Activated T-cell treated with anti-CD3 and anti-CD28 coated beads for 4 hours (primary cell): ENCODE measurements at places on chromosomes 2 and 18.

GRCh38 chr2:216880509-216881184 lies 20.8 kb upstream of the TNP1 start:
- DNase-seq = no peak

- no peak for DNase-seq
Measured at GRCh38 chr2:63192169-63192888, 141.7 kb downstream of the OTX1 start.

GRCh38 chr2:119483395-119483753 lies 40.9 kb downstream of the SCTR start:
- DNase-seq = no peak

DNA sequence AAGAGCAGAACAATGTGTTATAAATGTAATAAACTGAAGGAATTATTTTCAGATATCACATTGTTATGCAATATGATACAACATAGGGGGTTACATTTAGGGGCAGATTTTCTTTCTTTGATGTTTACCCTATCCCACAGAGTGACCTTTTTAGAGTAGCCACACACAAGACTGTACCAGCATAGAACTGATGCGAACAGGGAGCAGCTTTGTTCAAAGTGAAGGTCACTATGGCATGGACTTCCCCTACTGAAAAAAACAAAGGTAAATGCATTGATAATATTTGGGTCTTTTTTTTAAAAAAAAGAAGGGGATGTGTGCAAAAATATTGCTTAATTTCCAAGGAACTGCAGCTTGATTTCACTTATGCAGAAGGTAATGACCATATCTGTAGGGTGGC lies 1354.9 kb downstream of the SUCLG1 start:
- DNase-seq = no peak

GRCh38 chr2:189829102-189829833 lies 45.0 kb downstream of the PMS1 start:
- DNase-seq = no peak

GRCh38 chr2:210515911-210516310 lies 39.4 kb upstream of the LANCL1 start:
- no peak for DNase-seq

DNA sequence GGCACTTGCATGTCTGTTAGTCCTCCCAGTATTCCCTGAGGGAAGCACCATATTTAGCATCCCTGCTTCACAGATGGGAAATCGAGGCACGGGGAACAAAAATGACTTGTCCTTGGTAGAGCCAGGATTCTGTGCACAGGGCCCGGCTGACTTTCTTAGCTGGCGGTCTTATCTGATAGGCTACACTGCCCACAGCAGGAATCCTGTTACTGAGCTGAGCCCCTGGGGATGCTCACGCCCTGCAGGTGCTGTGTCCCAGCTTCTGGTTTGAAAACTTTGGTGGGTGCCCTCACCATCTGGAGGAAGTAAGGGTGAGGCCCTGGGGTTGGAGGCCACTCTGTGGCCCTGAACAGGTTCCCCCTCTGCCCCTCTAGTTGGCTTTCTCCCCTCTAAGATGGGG lies 68.4 kb upstream of the MCFD2 start:
- no peak for DNase-seq

GRCh38 chr2:50649626-50650402 lies 382.1 kb downstream of the NRXN1 start:
- DNase-seq = no peak

GRCh38 chr18:62717169-62717924 lies 2.0 kb downstream of the PHLPP1 start:
- DNase-seq = peak; percentile 14

DNA sequence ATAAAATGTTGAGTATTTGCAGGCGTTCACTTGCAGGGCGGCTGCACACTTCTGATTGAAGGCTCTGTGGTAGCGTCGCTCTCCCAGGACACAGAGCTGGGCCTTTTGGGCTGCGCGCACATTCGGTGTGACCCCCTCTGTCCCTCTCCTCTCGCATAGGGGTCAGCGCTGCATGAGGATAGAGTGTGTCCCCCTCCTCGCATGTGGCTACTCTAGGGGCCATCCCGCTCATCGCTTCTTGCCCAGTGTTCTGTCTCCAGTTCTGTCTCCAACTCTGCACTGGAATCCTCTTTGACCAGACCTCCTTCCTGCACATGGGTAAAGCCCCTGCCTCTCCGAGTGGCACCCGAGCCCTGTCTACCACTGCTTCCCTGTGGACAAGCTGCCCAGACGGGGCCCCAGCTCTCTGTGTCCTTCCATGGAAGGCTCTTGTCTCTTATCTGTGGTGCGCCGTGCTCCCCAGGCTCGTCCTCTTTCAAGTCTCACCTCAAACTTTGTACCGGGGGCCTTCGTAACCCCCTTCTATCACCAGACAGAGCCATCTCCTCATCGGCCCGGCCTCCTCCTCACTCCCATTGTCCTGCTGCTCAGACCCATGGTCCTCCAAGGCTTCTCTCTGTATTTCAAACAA lies 278.0 kb upstream of the HDAC4 start:
- DNase-seq = no peak

DNA sequence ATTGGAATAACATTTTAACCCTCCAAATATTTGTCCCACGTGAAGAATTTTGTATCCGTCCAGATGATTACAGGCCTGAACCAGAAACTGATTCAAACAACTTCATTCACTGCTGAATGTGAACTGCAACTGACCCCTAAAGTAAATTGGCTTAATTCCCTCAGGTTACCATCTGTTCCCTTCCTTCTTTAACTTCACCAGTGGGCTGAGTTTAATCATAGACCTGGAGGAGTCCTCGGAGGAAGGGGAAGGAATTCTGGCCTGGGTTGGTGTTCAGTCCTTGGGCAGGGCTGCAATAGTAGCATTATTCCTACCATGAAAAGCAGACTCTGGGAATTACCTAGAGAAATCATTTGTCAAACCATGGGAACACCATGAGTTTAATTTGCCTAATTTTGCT lies 207.4 kb downstream of the TMEM247 start:
- no peak for DNase-seq

DNA sequence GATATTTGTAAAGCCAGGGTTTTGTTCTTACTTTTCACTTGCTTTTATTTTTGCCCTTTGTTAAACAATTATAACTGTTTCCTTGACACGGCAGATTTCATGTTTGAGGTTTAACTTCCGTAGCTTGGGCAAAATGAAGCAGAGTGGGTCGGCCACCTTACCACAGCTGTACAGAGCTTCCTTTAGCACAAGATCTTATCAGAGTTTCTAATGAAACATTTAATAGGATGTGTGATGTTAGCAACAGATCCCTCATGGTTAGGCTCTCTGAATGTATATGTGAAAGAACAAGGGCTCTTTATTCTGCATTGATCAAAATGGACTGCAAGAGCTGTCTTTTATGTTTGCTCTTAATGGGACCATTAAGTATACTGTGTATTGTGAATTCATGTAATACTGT lies 22.3 kb downstream of the RNF125 start:
- DNase-seq = no peak

DNA sequence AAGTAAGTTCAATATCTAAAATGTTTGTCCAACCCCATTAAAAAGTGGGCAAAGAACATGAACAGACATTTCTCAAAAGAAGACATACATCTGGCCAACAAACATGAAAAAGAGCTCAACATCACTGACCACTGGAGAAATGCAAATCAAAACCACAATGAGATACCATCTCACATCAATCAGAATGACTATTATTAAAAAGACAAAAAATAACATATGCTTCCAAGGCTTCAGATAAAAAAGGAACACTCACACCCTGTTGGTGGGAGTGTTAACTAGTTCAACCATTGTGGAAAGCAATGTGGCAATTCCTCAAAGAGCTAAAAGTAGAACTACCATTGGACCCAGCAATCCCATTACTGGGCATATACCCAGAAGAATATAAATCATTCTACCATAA lies 931.1 kb downstream of the LRP1B start:
- DNase-seq = no peak

GRCh38 chr2:27191070-27191829 lies 20.6 kb upstream of the ATRAID start:
- peak; percentile 20 for DNase-seq

- no peak for DNase-seq
Measured at GRCh38 chr2:62423235-62423634, 82.8 kb downstream of the TMEM17 start.

DNA sequence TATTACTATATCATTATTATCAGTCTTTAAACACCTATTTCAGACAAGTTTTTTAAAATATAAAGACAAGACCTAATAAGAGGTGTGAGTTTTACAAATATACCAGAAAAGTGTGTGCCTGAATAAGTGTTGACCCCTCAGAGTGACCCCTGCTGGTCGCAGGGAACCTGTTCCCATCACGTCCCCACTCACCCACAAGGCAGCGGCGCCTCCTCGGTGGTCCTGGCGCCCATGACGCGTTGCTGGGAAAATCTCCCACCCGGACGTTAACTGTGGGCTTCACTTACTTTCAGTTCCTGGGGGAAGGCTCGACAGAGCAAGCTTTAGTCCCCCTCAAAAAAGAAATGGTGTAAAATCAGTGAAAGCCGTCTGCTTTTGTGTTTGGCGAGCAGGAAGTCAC lies 93.5 kb downstream of the TMEM18 start:
- DNase-seq = no peak

GRCh38 chr18:37714691-37715090 lies 149.1 kb upstream of the CELF4 start:
- no peak for DNase-seq

DNA sequence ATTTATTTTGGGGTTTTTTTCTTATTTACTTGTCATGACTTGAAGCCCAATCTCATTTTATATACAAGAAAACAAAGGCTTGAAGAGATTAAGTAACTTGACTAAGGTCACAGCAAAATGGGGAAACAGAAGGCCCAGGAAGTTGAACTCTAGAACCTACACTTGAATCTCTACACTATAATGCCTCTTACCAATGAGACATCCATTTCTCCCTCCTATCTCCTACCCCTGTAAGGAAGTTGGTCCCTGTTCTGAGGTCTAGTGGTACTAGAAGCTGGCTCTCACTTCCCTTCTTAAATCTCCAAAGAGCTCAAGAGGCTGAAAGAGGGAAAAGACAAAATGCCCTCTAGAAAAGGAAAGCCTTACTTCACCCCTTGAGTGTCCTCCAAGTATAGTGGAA lies 25.5 kb upstream of the IHH start:
- no peak for DNase-seq

DNA sequence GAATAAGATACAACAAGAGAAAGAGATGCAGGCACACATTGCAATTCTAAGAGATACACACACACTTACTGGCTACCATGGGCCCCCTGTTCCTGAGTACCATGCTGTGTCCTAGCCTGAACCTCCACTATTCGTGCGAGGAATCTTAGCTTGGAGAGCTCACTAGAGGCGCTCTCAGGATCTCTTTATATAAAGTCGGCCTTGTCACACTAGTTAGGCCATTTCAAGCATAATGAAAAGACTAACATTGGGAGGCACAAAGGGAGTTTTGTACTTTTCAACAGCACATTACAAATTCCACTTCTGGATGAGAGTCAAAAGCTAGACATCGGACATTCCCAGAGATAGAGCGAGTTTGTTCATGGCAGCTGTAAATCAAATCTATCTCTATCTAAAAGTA lies 365.2 kb downstream of the DSEL start:
- DNase-seq = no peak

- no peak for DNase-seq
Measured at GRCh38 chr2:182713601-182714000, 2.5 kb upstream of the DNAJC10 start.

GRCh38 chr18:35050705-35051195 lies 9.5 kb downstream of the MAPRE2 start:
- no peak for DNase-seq

DNA sequence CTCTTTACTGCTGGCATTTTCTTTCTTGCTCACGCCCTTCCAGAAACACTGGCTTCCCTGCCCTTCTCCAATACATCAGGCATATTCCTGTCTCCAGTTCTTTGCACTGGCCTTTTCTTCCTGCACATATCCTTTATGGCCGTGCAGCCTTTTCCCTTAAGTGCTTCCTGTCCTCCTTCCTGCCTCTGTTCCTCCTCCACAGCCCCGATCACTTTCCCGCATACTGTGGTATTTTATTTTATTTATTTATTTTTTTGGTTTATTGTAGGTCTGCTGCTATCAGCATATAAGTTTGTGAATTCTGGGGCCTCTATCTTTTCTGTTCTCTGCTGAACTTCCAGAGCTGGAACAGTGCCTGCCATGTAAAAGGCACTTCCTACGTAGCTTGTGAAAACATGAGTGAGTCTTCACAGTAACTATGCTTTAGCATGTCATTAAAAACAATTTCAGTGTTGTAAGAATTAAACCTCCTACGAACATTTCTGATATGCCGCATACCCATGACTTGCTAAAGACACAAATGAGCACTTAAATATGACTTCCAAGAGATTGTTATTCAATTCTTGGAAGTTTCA lies 289.1 kb downstream of the TRIB2 start:
- DNase-seq = no peak

DNA sequence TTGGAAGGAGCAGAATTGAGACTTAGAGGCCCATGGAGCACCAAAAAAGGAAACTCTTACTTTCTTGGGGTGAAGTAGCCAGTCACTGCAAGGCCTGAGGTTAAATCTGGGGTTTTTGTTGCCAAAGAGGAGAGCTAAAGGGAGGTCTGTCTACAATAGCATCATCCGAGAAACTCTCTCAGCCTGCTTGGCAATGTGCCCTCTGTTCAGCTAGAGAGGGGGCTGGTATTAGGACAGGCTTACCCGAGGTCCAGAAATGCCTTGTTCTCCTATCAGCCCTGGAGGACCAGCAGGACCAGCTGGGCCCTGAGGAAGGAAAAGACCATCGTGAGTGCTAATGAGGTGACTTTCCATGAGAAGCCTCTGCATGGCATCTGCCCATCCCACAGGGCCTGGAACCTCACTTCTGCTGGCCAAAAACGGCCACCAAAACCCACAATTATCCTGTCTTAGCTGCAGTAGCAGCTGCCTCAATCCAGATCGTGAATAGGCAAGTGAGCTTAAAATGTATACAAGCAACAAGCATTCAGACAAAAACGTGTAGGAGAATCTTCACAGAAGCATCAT lies 61.6 kb downstream of the COL6A3 start:
- no peak for DNase-seq

- DNase-seq = no peak
Measured at GRCh38 chr2:68283419-68283812, 31.1 kb upstream of the PPP3R1 start.

DNA sequence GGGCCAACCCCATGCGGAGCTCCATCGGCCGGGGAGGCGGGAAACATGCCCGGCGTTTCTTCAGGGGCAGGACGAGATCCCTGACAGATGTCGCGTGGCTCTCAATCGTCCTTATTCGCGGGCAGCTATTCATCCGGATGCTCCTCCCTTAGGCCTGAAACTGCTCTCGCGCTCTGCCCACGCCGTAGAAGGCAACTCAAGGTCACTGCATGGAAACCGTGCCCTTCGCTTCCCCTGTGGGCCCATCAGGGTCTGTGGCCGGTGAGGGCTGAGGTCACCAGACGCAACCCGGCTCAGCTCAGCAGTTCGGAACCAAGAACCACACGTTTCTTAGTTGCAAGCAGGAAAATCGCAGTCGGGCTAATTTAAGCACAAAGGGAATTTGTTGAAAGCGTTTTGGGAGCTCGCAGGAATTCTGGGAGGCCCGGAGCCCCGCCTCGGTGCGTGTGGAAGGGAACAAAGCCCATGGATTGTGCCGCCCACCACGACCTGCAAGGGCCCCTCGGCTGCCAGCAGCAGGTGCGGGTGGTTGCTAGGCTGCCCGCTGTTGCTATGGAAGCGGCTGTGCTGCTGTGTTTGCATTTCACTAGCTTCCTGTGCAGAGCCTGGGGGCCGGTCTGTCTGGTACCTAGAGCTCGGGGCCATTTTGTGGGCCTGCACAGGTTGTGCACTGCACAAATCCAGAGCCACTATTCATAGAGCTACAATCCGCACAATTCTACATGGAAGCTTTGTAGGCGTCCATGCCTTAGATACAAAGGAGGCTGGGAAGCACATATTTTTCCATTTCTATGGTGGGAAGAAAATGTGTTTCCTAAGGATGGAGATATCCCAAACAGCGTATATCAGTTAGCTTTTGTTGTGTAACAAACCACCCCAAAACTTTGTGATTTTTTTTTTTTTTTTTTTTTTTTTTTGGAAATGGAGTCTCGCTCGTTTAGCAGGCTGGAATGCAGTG lies 6.0 kb upstream of the ALLC start:
- peak; percentile 24 for DNase-seq
